ENCODE measurements at places on chromosomes 5 and 9.

DNA sequence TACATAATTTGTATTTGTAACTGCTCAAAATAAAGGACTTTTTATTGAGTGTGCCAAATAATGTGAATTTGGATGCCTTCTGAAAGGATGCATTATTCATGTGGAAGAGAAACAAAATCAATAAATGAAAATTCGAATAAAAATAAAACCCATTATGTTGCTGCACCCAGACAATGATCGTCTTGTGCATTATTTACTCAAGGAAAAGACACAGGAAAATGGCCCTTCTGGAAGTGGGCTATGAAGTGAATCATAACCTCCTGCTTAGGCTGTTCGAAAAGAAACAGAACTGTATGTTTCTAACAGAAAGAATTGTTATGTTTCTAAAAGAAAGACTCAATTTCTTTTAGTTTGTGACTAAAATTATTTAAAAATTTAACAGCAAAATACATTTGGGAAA lies 168.9 kb upstream of the NFIB start:
- DNase-seq, result no peak

DNA sequence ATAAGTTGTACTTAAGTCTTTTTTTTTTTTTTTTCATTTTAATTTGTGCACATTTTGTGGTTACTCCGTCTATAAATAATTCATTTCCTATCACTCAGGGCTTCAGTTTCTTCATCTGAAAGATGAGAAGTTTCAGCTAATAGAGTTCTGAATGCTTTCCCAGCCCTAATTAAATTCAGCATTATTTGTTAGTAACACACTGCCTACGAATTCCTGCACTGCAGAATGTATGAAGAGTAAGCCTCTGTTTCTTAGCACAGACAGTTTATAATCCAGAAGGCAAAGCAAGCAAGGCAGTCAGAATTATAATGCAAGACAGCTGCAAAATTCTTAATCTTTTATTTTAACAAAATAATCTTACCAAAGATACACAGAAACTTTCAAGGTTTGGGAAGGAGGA lies 138.0 kb upstream of the GHR start:
- no peak for DNase-seq

DNA sequence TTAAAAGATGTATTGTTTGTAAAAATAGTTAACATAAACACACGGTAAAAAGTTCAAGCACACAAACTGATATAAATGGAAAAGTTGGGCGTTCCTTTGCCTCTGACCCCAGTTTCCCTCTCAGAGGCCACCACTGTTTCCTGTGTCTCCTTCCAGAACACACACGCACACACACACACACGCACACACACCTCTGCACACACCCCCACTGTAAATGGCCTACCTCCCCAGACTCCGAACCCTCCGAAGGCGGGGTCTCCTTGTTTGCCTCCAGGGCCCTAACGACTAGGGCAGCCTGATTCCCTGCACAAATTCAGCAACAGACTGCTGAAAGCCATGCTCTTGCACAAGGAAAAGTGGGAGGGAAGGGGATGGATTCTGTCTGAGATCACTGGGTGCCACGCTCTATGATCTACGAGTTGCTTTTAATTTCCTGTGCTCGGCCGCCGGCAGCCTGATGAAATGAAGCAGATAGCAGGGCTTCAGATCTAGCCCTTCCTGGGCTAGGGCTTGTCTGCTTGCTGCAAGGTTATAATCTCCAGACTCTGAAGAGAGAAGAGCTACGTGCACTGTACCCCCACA lies 184.0 kb upstream of the IL12B start:
- no peak for DNase-seq

- no peak for DNase-seq
These were observed 235.9 kb upstream of the TYRP1 start for GRCh38 chr9:12457237-12457636.

DNA sequence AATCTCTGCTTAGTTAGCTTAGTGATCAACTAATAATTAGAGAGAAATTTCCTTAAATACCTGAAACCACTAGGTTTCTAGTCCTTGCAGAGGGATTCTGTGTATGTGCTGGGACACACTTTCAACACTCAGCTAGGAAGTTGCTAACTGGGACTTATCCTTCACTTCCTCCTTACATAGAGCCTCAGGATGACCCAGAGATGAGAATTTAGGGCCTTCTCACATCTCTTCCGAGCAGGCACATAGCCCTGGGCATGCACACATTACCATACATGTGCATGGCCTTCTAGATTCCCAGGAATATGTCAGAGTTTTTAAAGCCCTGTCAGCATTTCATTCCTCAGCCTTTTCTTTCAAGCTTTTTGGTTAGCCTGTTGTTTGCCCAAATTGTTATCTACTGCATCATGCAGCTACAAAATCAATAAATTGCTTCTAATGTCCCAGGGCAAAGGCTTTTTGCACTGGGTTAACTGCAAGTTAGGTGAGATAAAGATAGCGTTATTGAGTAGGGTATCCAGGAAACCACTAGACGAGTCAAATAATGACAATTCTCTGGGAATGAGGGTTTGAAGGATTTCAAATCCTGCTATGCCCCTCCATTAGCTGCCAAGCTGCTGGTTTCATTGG lies 22.0 kb upstream of the CDK20 start:
- DNase-seq, result no peak

DNA sequence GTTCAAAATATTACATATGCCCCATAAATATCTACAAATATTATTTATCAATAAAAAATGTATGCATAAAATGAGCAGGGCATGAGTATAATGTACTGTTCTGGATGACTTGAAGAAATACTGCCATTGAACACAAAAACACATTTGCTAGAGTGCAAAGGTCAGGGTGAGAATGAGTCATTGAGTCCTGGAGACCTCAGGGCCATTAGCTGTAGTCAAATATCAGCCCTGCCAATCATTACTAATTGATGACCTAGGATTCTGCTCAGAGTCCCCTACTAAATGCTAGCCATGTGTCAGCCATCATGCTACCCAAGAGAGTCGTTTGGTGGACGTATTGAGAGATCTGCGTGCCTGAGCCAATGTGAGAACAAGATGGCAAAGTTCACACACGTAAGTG lies 80.3 kb upstream of the FAM169A start:
- DNase-seq, result peak; percentile 48

DNA sequence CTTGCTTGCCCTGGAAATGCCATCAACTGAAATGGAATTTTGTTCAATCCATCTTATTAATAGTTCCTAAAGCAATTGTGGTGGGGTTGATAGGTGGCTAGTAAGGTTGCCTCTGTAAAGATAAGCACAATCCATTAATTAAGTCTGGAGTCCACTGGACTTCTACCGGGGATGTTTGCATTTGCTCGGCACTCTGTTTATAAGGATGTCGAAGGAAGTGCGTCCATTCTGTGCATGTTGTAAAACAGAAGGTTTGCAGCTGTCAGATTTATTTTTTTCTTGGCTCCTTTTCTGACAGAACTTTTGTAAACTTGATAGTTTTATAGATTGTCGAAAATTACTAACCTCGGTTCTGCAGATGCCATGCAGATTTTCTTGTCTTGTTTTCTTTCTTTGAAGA lies 12.8 kb upstream of the TNFAIP8 start:
- DNase-seq, result no peak

DNA sequence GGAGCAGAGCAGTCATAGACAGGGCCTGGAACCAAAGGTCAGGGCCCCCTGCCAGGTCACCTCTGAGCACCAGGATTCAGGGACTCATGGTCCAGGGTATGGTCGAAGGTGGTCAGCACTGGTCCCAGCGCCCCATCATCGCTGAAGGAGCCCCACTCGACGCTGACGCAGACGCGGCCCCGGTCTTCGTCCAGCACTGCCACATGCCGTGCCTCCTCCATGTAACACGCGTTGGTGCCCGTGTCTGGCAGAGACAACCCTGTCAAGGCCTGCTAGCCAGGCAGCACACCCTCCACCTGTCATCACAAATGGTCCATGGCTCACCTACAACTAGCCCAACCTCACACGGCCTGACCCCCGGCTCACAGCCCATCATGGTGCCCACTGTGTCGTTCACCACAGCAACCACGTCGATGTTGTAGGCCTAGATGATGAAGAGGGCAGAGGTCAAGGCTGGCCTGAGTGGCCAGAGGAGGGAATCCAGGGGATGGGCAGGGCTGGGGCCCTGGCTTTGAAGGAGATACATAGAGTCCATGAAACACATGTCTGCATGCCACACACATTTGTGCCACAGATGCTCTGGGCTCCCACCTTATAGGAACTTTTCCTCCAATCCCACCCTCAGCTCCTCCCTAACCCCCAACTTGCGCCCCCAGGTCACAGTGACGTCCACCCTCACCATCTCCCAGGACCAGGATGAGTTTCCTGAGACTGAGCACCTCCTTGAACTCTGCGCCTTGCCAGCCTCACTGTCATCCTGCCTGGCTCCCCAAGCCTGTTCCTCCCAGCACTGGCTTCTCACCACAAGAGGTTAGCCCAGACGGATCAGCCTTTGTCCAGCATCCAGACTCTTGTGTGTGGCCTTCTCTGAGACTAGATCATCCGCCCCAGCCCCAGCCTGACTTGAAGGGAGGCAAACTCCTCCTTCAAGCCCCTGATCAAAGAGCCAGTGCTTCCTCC lies 9.5 kb downstream of the HK3 start:
- no peak for DNase-seq

DNA sequence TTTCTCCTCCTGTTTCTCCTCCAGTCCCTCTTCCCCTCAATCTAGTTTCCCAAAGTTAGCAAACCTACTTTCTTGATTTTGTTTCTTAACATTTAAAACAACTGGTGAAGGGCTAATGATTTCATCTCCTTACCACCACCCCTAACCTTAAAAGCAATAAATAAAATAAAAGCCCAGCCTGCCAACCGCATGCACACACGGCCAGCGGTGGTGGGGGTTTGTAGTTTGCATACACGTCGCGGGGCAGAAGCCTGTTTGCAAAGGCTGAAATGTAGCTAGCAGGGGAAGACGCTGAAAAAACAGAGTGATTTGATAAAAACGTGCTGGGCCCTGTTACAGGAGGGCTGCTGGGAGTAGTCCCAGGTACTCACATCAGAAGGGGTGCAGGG lies 1.9 kb upstream of the DMRT2 start:
- no peak for DNase-seq
